ENCODE measurements at places on chromosomes 6 and 20.
A peak's percentile ranks its signal among the peaks of the same experiment; 100 is the strongest.

DNA sequence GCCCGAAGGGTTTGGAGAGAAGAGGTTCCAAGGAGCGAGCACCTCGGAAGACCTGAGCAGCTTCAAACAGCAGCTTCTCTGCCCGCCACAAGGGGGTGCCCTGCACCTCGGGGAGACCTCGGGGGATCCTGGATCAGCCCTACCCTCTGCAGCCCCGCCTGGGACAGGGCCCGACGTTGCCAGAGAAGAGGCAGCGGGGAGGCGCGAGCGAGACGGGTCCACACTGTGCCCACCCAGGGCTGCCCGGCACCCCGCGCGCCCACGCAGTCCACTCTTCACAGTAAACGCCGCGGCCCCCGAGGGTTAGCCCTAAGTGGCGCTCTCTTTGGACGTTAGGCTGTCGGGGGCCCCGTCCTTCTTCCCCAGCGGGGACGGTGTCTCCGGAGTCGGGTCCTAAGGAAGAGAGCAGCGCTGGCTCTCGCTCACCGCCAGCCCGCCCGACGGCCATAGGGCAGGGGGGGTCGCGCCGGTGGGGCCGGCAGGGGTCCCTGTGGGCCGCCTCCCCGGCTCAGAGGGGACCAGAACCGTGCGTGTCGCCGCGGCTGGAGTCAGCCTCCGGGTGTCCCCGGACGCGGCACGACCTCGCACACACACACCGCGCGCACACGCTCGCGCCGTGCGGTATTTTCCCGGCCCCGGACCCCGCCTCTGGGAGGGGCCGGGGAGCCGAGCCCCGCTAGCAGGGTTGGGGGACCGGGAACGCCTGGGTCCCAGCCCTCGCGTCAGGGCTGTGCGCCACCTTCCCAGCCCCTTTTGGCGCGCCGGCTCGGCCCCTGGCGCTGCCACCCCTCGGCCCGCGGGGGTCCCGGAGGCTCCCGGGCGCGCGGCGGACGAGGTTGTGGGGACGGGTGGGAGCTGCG lies 929 bp downstream of the CDH22 start:
- DNase-seq: peak; percentile 92

DNA sequence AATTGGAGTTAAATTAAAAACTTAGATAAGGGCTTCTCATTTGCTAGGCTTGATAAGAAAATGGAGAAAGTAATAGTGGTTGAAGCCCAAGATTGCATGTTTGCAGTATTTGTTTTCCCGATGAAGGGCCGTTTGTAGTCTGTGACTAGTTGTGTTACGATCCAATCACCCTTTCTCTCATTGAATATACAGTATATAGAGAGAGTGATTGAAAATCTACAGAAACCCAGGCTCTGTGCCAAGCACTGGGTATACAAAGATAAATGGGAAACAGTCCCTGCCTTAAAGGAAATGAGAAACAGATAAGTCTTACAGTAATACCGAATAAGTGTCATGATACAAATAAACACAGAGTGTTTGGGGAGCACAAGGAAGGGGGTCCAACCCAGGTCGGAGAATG lies 55.2 kb upstream of the CDKAL1 start:
- DNase-seq: no peak

- no peak for DNase-seq
Measured at GRCh38 chr20:22949331-22950109, 85.6 kb upstream of the SSTR4 start.

DNA sequence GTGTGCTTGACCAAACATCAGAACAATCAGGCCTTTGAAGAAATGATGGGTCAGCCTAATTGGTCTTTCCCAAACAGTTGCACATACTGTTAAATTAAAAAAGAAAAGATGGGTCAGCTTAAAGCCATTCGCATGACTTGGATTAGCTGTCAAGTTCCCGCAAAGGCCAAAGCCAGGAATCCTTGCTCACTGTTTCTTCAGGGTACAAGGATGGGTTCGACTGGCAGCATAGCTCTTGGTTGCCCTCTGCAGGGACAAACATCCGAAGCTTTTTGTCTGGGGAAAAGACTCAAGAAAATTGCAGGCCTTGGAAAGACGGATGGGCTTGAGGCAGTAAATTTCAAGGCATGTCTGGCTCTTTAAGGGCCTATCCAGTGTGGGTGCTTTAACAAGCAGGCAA lies 168.0 kb downstream of the HDGFL1 start:
- peak; percentile 86 for DNase-seq

GRCh38 chr20:62797671-62798532 lies 1.6 kb downstream of the MRGBP start:
- DNase-seq: no peak

GRCh38 chr20:25011831-25012241 lies 19.3 kb upstream of the APMAP start:
- DNase-seq: no peak

GRCh38 chr6:25277857-25278256 lies 1.3 kb upstream of the CARMIL1 start:
- DNase-seq: no peak

DNA sequence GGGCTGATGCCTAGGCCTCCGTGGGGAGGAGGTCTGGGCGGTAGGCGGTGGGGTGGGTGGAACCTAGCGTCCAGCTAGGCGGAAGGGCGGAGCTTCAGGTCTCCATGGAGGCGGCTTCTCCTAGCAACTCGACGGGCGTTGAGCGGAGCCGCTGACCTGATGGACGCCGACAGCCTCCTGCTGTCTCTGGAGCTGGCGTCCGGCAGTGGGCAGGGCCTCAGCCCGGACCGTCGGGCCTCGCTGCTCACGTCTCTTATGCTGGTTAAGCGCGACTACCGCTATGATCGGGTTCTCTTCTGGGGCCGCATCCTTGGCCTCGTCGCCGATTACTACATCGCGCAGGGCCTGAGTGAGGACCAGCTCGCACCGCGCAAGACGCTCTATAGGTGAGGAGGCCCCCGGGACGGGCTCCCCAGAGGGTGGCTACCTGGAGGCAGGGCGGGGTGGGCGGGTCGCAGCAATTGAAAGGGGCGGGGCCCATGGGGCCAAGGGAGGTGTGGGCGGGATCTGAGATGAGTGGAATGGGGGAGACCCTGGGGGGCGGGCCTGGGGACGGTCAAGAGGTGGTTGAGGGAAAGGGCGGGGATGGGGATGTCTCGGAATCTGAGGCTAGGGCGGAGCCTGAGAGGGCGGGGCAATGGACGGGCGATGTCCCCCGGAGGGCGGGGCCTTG lies at the start of gene RSPH9:
Gene RSPH9, plus strand, starts transcription at position 97 of the 673 bp plus-strand sequence. Its CDS starts 63 bp downstream, at position 160.
- peak; percentile 99 for DNase-seq

GRCh38 chr20:59042151-59042795 lies at the start of gene PRELID3B:
PRELID3B (minus strand) TSS chr20:59042786; CDS start chr20:59042730, 56 bp downstream.
- DNase-seq: peak; percentile 50

DNA sequence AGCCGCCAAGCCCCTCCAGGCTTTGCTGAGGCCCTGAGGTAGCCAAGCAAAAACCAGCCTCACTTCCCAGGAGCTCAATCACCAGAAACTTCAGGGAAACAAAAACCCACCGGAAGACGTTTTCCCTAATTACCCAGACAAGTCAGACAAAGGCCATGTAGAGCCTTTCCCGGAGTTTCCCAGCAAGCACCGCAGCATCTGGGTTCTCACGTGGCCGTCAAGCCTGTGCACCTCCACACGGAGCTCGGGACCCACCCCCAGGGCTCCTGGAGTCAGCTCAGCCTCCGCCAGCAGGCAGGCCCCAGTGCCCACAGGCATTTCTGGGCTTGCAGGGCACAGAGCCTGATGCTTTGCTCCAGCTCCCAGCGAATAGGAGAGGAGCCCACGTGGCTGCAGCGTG lies 10.1 kb upstream of the MRGBP start:
- DNase-seq: no peak

DNA sequence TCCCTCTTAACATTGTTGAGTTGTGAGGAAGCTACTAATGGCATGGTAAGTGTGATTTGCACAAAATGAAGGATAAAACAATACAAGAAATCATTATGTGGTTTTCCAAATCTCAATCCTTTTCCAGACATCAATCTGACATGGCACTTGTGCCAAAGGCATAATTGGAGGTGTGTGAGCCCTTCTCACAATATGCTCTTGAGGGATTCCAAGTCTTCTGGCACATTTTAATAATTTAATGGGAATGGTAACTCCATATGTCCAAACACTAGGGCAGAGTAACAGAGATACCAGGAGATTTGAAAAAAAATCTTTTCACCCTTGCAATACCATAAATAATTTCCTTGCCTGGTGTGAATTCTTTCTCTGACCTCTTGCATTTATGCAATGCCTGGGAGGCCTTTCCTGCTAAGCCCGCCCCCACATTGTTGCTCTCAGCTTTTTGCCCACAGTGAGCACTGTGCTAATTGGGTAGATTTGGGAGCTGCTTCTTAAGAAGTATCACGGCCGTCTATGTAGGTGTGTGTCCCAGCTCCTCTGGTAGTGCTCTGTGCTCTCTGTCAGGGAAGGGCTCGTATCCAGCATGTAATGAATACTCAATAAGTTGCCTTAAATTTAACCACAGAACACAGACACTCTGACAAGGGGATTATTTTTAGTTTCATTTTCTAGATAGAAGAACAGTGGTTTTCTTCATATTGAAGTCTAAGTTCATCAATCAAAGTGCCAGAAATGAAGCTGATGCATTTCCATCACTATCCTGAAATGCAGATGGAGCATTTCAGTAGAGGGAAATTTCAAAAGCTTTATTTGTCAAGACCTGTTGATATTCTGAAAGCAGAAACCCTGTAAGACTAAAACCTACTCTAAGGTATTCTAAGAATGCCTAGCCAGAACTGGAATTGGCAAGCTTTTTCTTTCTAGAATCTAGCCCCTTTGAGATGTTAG lies 54.4 kb upstream of the CEP85L start:
- peak; percentile 75 for DNase-seq

DNA sequence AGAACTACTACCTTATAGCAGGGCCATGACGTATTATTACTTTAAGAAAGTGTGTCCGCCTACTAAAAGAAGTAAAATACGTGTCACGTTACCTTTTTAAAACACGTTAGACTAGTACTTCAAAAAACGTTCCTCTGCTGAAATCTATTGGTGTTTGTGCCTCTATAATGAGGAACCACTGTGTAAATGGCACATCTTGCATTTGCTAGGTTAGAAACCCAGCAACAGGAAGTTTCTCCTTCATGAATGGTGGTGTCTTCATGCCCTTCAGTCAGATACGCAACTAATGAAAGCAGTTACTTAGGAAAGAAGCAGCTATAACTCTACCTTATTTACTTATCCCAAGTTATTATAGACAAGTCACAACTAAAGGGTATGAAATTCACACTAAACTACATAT lies 343.5 kb downstream of the RNGTT start:
- no peak for DNase-seq

GRCh38 chr20:32930701-32931100 lies 72.0 kb downstream of the EFCAB8 start:
- DNase-seq: no peak

GRCh38 chr6:165617528-165617927 lies 45.5 kb downstream of the PDE10A start:
- DNase-seq: no peak

- DNase-seq: no peak
Measured at GRCh38 chr20:41716436-41716835, 98.3 kb upstream of the CHD6 start.

- DNase-seq: peak; percentile 44
Measured at GRCh38 chr6:22838345-22838744, 269.0 kb downstream of the HDGFL1 start.

- no peak for DNase-seq
Measured at GRCh38 chr6:105178110-105178509, 1.7 kb downstream of the POPDC3 start.

DNA sequence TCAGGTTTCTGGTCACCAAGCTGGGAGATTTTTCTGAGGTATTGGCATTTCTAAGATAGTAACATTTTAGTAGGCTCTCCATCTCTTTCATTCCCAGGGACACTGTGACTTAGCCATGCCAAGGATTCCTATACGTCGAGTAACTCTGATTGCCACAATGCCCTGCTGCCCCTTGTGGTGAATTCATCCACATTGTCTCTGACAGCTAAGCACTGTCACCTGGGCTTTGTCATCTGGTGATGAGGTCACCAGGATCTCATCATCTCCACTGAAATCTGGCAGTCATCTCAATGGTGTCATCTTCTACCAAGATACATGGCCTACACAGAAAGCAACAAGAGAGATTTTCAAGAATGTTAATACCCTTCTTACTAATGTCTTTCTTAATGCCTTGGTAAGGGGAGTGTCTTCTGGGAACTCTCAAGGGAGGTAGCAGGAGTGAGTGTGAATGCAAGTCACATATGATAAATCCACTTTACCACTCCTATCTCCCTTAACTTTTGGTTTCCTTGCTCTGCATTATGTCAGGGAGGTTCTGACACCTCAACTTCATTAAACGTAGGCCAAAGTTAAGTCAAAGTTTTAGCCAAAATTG lies 246.7 kb downstream of the CD109 start:
- DNase-seq: peak; percentile 76

DNA sequence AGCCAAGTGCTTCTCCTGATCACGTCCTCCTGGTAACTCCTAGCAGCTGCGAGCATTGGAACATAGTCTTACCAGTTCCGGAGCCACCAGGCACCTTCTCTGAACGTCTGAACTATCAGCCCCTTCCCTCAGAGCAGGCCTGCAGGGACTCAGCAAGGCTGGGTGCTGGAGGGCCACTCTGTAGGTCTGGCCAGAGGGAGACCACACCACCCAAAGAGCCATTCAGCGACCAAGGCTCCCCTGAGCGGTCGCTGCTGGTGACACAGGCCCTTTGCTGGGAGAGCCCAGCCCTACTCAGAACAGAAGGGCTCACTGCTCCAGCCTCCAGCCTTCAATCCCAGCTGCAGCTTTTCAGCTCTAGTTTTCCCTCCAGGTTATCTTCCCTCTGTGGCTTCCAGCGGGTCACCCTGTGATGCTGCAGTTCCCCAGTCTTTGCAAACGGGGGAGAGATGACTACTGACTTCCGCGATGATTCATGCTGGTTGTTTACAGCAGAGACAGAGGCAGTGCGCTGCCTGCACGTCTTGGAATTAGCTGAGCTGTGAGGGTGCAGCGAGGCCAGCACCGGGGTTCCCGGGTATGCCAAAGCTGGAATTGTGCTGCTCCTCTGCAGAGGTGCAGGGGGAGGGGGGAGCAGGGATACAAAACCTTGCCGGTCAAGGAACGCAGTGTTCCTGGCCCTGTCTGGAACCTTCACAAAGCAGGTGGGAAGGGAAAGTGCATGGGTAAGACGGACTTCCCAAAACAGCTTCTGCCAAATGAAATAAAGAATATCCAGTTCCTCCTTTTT lies 161.4 kb downstream of the LY86 start:
- peak; percentile 53 for DNase-seq

- no peak for DNase-seq
Measured at GRCh38 chr20:11234608-11235007, 560.8 kb upstream of the JAG1 start.

DNA sequence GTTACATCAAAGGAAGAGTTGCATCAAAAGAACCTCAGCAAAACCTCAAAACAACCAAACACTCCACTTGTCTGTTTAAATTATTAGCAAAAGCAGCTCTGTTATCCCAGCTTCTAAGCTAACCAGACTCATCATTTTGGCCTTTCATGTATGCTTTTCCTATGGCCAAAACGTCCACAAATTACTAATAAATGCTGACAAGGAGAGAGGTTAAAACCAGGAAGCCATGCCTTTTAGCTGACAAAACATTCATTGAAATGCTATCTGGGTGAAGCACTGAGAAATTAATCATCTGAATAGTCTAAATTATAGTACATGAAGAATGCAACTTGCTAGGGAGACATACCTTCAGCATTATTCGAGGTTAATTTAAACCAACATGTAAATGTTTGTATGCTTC lies 80.6 kb downstream of the LAMA2 start:
- no peak for DNase-seq

- no peak for DNase-seq
Measured at GRCh38 chr6:52127957-52128356, 40.5 kb upstream of the PKHD1 start.

Data from GM23338 (cell line).